ENCODE measurements at places on chromosomes 5 and 9.

DNA sequence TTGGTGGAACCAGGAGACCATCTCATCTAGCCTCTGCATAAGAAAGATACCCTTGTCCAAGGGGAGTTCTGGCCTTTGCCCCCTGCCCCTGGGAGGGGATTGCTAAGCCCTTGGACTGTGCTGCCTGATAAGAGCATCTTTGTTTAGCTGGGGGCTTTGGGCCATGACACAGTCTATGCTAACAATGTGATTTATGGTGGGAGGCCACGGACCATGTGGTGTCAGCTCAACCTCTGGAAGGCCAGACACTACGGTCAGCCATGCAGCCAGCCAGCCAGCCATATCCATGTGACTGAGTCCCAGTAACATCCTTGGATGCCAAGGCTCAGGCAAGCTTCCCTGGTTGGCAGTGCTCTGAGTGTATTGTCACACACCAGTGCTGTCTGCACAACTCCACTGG, 244.4 kb downstream of the FSTL4 start:
- no peak for DNase-seq

GRCh38 chr5:68010740-68011139, 204.8 kb upstream of the PIK3R1 start:
- DNase-seq = no peak

GRCh38 chr9:12737871-12738270, 36.9 kb upstream of the LURAP1L start:
- no peak for DNase-seq

- no peak for DNase-seq
Measured at GRCh38 chr5:160327818-160328217, 15.5 kb upstream of the CCNJL start.

- DNase-seq = no peak
Measured at GRCh38 chr5:88761269-88761850, 121.6 kb downstream of the MEF2C start.

DNA sequence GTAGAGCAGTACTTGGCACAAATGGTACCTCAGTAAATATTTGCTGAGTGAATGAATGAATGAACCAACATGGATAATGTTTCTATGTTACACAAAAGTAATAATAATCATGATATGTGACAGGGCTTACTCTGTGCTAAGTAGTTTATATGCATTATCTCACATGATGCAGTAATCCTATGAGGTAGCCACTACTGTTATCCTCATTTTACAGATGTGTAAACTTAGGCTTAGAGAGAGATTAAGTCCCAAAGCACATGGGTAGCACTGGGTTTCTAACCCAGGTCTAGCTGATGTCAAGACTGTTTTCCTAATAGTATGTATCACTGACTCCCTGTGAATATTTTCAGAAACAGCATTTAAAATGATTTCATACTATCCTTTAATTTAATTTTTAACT, 44.1 kb upstream of the VDAC1 start:
- DNase-seq = no peak

- DNase-seq = no peak
Measured at GRCh38 chr5:14881826-14882225, 10.2 kb upstream of the ANKH start.

GRCh38 chr5:110963495-110963894, 108.0 kb upstream of the TSLP start:
- DNase-seq = no peak

- no peak for DNase-seq
Measured at GRCh38 chr9:125959951-125960619, 212.9 kb downstream of the PBX3 start.

GRCh38 chr9:106019702-106020101, 325.4 kb downstream of the TMEM38B start:
- DNase-seq = no peak

DNA sequence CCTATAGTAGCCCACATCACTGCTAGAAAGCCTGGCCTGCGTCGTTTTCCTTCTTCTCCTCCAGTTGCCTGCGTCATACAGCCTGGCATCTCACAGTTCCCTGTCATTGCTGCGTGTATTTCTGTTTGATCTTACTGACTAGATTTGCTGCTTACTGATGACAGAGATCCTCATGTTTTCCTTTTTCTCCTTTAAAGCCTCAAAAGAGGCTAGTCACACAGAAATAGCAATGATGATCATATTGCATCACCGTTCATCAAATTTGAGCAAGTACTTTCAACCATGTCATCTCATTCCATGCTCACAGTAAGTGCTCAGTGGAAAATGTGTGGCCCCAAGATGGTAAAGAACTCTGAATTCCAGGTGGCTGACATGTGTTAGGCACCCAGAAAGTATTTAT, 76.8 kb downstream of the MVB12B start:
- no peak for DNase-seq

Data from NCI-H1417 treated with DMSO at 0.1 percent for 48 hours (cell line).